ENCODE measurements at places on chromosomes 6 and 20.

- no peak for DNase-seq
Observed at GRCh38 chr6:31156641-31157040, 961 bp downstream of the CCHCR1 start.

DNA sequence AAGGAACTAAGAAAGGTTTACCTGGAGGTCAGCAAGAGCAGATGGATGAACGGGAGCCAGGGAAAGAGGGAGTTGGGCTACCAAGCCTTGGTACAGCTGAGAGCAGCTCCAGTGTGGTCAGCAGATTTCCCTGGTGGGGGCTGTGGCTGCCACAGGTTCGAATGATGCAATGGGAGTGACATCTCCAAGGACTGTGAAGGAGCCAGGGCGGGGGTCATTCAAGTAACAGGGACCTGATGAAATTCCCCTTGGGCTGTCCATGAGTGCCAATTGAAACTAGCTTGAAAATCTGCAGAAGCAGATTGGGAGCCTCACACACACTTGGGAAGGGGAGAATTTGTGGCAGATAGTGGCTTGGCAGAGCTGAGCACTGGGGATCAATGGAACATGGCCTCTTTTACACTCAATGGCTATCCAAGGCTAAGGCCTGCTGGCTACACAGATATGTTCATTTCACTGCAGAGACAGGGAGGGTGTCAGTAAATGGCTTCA is 247.0 kb upstream of the ECI2 start:
- DNase-seq = no peak

DNA sequence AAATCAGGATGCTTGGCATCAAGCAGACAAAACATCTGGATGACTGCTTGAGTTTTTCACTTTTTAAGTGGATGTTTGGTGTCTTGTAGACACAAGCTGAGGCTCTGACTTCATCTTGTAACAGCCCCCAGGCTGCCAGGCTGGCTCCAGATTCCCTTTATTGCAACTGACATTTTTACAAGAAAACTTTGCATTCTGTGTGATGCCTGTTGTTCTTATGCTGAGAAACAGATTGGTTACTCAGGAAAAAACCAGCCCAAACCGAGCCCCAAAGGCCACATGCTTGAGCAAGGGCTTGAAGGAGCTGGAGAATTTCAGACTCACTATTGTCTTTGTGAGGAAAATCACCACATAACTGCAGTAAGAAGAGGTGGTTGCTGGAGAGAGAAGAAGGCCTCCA is 98.4 kb upstream of the PREP start:
- DNase-seq = no peak

GRCh38 chr6:51494342-51494741 is 593.1 kb downstream of the PKHD1 start:
- DNase-seq = no peak

GRCh38 chr6:169101036-169101805 is 152.4 kb downstream of the THBS2 start:
- DNase-seq = no peak

GRCh38 chr6:99402448-99402847 is 8.5 kb upstream of the COQ3 start:
- no peak for DNase-seq

DNA sequence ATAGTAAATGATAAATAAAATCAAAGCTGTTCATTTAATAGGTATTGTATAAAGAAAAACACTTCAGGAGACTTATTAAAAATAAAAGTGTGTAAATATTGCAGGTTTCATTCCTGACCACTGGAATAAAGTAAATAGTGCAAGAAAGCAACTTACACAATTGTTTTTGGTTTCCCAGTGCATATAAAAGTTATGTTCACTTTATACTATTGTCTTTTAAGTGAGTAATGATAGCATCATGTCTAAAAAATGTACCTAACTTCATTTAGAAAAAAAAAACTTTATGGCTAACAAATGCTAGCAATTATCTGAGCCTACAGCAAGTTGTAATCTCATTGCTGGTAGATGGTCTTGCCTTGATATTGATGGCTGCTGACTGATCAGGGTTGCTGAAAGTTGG is 726.6 kb upstream of the POU3F2 start:
- no peak for DNase-seq

GRCh38 chr20:19633985-19634384 is 124.1 kb upstream of the RIN2 start:
- no peak for DNase-seq

DNA sequence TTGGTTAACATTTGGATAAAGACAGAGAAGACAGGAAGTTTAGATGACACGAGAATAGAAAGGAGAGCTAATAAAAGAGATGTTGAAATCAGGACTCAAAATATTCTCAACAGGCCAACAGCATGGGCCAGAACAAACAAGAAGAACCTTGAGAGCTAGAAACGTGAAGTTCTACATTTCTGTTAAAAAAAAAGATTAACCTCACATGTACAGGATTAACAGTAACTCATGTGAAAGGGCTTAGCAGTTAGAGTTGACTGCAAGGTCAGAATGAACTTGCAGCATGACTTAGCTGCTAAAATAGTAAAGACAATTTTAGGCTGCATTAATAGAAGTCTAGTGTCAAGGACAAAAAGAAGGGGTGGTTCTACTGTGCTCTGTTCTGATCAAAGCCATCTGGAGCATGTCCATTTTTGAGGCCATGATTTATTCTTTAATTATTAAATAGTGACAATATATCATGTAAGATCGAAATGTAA is 331.1 kb upstream of the HSF2 start:
- DNase-seq = no peak

- no peak for DNase-seq
Observed at GRCh38 chr20:62202083-62202395, 18.0 kb downstream of the HRH3 start.

- DNase-seq = no peak
Observed at GRCh38 chr6:15090145-15090579, 155.7 kb upstream of the JARID2 start.

GRCh38 chr6:157681041-157681650 is 141.9 kb upstream of the SNX9 start:
- no peak for DNase-seq

GRCh38 chr6:47168180-47168579 is 126.0 kb upstream of the ADGRF1 start:
- no peak for DNase-seq

- DNase-seq = no peak
Observed at GRCh38 chr6:165716886-165717285, 53.8 kb upstream of the PDE10A start.

- DNase-seq = no peak
Observed at GRCh38 chr6:126123226-126123625, 136.9 kb downstream of the TRMT11 start.

- DNase-seq = no peak
Observed at GRCh38 chr6:31473244-31473643, 24.7 kb upstream of the MICB start.

DNA sequence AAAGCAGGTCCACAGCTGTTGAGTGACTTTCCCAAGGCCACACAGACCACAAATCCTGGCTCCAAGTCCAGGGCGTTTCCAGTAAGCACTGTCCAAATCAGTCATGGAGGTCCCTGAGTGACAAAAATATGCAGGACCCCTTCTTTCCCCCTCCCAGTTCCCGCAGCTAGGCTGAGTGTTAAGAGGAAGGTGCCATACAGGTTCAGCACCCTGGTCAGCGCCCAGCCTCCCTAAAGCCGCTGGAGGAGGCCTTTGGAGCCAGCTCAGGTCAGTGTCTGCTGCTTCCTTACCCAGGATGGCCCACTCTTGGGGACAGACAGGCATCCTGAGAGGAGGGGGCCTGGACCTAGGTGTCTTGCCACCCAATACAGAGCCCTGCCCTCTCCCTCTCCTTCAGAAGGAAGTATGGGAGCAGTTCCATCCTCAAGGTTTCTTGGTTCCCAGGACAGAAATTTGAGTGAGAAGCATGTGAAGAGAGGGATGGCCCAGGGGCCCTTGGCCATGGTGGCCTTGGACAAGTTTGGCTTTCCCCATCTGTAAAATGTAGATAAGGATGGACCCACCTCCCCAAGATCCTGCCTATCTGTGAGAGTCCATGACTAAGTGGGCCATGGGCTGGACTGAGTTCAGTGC is 13.2 kb downstream of the TMEM74B start:
- no peak for DNase-seq

GRCh38 chr20:20710443-20711315 is 1.8 kb downstream of the RALGAPA2 start:
- DNase-seq = no peak

DNA sequence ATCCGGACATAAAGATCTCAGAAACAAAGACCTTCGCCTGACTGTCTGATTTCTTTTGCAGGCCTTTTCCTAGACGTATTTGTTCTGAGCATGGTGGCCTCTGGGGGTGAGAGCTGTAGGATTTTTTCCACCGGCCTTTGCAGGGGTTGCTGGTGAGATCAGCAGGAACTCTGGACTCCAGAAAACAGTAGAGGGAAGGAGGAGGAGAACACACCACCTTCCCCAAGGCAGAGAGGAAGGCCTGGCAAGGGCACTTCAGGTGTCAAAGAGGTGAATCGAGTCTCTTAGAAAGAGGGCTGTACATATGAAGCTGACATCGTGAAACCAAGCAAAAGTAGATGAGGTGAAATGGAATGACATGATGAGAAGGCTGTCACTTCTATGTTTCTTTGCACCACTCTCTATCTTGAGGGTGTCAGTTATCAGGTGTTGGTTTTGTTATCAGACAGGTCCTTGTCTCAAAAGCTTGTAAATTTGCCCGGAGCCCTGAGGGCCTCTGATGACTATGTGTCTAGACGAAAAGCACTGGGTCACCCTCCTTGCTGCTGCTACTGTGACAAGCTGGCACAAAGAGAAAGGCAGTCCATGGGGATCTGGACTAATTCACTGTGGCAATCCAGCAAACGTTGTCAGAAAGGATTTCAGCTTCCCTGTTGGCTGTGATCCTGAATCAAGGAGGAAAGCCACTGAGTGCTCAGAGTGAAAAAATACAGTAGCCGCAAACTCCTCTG is 91.3 kb upstream of the MAP3K7 start:
- no peak for DNase-seq

GRCh38 chr6:36851626-36852025 is 12.4 kb upstream of the CPNE5 start:
- DNase-seq = no peak

DNA sequence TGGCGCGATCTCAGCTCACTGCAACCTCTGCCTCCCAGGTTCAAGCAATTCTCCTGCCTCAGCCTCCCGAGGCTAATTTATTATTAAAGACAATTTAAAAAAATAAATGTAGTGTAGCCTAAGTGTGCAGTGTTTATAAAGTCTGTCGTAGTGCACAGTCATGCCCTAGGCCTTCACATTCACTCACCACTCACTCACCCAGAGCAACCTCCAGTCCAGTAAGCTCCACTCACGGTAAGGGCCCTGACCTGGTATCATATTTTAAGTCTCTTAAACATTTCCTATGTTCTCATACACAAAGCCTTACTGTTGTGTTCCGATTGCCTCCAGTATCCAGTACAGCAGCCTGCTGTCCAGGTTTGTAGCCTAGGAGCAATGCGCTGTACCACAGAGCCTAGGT is 168.2 kb upstream of the FOXQ1 start:
- no peak for DNase-seq

- no peak for DNase-seq
Observed at GRCh38 chr20:20719411-20719810, 7.0 kb upstream of the RALGAPA2 start.

GRCh38 chr20:41171736-41172295 is 34.5 kb downstream of the PLCG1 start:
- DNase-seq = peak; percentile 45

- peak; percentile 26 for DNase-seq
Observed at GRCh38 chr6:108751282-108751681, 96.9 kb upstream of the ARMC2 start.

- no peak for DNase-seq
Observed at GRCh38 chr6:112279031-112279935, 24.9 kb upstream of the LAMA4 start.

GRCh38 chr6:41789390-41789724 is 1.9 kb downstream of the TOMM6 start:
- DNase-seq = no peak

GRCh38 chr20:51420111-51420510 is 122.4 kb downstream of the NFATC2 start:
- DNase-seq = no peak

GRCh38 chr6:105757512-105758200 is 328.5 kb upstream of the PRDM1 start:
- DNase-seq = no peak

GRCh38 chr6:44278774-44279697 is 8.8 kb downstream of the TMEM151B start:
- no peak for DNase-seq

- DNase-seq = no peak
Observed at GRCh38 chr6:8192067-8192466, 89.7 kb upstream of the EEF1E1 start.

DNA sequence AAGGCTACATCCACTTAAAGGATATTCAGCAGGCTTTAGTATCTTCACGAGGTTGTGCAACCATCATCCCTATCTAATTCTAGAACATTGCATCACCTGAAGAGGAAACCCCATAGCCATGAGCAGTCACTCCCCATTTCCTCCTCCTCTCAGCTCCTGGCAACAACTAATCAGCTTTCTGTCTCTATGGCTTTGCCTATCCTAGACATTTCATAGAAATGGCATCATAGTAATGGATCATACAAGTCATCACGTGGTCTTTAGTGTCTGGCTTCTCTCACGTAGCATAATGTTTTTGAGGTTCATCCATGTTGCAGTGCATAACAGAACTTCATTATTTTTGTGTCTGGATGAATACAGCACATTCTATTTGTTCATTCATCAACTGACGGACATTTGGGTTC is 20.5 kb downstream of the SNAI1 start:
- DNase-seq = no peak

DNA sequence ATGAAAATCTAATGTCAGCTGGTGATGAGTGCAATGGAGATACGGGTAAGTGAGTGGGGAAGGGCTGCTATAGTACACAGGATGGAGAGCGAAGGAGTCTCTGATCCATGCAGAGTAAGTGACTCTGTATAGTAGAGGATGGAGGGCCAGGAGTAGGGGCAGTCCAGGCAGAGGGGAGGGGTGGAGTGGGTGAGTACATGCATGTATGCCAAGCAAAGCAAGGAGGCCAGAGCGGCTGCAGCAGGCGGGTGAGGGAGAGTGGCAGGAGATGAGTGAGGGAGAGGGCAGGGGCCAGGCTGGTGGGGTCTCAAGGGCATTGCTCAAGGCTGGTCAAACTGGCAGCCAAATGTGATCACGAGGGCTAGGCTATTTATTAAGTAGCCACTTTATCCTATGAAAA is 94.0 kb downstream of the PREP start:
- DNase-seq = no peak

DNA sequence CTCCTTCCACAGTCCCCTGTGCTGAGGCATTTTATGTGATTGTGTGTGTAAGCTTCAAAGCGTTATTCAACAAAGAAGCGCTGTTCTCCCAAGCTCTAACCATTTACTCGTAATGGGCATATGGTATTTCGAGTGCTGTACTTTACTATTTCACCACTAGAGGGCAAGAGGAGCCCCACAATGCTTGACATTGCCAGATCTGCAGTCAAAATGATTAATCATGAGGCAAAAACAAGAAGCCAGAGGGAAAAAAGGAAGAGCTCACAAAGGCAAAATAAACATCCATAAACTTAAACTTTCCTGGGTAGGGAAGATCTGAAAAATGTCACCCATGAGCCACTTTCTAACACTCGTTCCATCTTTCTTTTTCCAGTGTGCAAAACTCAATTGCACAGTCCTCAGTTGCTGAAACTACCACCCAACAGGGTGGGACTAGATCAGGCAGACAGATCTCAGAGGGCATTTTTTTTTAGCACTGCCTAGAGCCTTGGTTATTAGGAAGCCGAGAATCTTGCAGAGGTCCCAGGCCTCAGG is 215.0 kb upstream of the PLCB4 start:
- no peak for DNase-seq

- DNase-seq = no peak
Observed at GRCh38 chr6:128841518-128841917, 41.4 kb upstream of the LAMA2 start.

Data from left forelimb (tissue), 1 donor.